ENCODE measurements at places on chromosomes 2 and 18.
A peak's percentile ranks its signal among the peaks of the same experiment; 100 is the strongest.

DNA sequence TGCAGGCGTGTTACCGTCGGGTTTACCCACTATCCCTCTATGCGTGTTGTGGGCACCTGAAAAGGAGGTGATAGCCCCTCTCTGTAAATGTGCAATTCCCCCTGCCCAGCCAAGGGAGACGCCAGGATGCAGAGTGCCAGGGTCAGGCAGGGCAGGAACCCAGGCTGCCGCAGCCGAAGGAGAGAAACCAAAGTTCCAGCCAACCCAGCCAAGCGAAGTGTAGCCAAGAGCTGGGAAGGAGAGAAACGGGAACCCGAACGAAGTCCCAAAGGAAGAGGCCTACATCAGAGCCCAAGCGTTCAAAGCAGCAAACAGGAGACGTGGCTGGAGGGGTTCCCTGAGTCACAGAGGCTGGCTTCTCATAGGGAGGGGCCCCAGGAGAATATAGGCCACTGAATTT, 24.2 kb upstream of the SPR start:
- DNase-seq = no peak

GRCh38 chr2:196954001-196954400, 27.5 kb upstream of the PGAP1 start:
- no peak for DNase-seq

GRCh38 chr2:105290981-105291660, 38.4 kb downstream of the TGFBRAP1 start:
- no peak for DNase-seq

DNA sequence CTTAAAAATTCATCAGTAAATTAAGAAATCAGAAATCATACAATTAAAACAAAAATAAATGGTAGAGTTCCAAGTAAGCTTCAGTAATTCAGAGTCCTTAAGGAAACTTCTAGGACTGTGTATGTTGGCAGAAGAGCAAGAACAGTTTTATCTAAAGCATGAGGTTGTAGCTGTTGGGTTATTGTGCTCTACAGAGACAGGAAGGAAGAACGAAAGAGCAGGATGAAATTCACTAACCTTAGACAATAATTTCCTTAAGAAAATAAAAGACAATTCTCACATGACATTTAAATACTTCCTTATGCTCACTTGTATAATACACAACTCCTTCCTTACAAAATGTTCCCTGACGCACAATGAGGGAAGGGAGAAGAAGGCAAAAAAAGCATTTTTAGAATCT, 133.4 kb downstream of the STK39 start:
- DNase-seq = no peak

- DNase-seq = no peak
Measured at GRCh38 chr2:38591152-38591551, 11.6 kb downstream of the HNRNPLL start.

- no peak for DNase-seq
Measured at GRCh38 chr2:28128281-28128950, 237.9 kb downstream of the BABAM2 start.

- no peak for DNase-seq
Measured at GRCh38 chr2:21198637-21199036, 74.9 kb downstream of the TDRD15 start.

GRCh38 chr2:60408811-60409530, 144.5 kb downstream of the BCL11A start:
- no peak for DNase-seq

DNA sequence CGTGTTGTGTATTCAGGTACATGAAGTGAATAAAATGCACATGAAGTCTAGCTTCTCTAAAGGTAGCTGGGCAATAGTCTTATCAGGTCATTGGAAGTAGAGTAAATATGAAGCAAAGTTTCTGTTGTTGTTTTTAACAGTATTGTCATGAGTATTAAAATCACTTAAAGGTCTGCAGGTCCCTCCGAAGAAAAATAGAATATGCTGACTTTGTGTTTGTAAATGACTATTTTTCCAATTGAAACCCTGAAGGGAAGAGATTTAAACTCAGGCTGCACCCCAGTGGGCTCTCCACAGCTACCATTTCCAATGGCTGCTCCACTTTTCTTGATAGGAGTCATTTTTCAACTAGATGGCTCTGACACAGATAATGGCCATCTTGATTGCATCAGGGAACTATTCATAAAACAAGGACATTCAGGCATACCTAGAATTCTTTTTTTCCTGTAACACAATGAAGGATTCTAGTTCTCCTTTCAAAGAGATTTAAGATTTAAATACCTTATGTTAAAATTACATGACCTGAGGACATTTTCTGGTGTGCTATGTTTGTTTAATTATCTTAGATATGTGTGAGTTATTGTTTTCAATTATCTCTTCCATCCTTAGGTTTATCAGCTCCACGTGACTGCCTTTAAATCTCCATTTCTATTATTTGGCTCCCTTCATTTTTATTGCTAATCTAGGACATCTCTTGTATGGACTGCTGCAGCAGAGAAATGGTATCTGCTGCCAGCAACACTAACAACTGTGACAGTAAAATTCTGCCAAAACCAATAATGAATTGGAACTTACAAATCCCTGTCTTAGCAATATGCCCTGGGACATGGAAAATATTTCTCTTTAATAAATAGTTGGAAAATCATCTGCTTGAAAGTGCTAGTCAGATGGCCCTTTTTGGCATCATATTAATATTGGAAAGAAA, 149.2 kb upstream of the NOSTRIN start:
- DNase-seq = no peak

DNA sequence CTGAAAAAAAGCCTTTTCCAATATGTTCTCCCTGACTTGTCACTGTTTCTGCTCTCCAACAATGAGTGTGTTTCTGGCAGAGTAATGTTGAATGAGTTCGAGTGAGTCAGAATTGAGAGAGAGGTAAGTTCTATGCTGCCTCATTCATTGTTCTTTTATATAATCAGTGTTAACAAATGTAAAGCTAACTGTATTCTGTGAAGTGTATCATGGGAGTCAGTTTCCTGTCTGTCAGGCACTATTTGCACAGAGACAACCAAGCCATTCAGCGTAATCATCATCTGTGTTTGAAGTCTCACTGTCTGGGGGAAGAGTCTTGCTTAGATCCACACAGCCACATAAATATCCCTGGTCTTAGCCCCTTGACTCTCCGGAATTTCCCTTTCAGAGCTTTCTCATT, 22.0 kb upstream of the UPP2 start:
- DNase-seq = no peak

GRCh38 chr18:44901283-44901682, 220.6 kb downstream of the SETBP1 start:
- no peak for DNase-seq

DNA sequence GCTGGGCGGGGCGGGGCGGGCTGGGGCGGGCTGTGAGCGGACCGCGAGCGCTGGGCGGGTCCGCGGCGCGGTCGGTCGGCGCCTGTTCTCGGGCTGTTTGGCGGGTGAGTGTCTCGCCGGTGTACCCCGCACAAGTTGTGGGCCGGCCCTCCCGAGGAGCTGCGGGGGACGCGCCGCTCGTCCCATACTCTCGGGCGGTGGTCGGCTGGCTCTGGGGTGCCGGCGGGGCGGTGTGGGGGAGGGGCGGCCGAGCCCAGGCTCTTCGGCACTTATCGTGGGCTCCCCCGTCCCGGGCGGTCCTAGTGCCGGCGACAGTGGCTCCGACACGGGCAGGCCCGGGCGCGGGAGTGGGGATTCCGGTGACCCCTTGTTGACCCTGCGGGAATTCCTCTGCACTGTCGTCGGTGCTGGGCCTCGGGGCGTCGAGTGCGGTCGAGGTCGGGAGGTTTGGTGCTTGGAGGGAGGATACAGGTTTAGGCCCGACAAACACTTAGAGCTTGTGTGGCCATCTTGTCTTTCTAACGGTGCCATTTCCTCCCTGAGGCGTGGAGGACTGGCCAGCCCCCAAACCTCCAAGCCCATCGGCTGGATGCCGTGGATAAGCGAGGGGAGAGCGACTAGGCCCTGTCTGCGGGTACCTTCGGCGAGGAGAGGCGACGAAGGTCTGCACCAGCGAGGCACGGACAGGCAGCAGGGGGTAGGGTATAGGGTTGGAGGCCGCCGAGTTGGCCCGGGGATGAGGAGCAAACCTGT, at the start of gene SEPTIN2:
Gene SEPTIN2, plus strand, starts transcription at position 47 of the 753 bp plus-strand sequence. CDS start 8,308 bp downstream, outside the sequence.
- peak; percentile 79 for DNase-seq

DNA sequence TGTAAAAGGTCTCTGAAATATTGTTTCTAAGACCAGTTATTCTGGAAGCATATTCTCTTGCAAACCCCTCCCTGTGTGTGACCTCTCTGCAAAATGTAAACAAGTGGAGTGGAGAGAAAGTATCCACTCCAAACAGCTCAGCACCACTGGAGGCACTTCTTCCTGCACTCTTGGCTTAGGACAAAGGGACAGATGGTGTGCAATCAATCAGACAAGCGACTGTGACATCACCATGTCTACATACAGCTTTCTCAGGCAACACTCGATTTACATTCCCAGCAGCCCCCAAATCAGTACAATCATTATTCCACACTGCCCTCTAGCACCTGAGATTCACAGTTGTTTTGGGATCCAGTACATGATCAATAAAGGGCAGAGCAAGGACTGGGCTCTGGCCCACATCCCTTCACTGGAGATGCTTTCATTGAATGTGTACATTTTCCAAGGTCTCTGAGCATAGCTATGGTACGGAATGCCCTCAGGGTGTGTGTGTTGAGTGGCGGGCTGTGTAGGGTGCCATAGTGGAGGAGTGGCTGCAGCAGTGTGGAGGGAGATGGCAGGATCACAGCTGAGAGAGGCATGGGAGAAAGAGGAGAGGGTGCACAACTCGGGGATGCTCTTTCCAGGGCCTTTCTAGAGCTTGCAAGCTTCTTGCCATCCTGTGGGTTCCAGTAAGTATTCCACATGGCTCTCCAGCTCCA, 311.8 kb upstream of the ST6GAL2 start:
- DNase-seq = no peak

- DNase-seq = no peak
Measured at GRCh38 chr18:7417727-7418126, 149.4 kb upstream of the PTPRM start.

All from CD4-positive, alpha-beta T cell treated with Interleukin-6 for 4 hours (primary cell).